RPMI8226 (cell line): ENCODE measurements at places on chromosomes 16 and 17.

GRCh38 chr17:67150826-67151225, 94.2 kb downstream of the HELZ start:
- DNase-seq, result no peak

GRCh38 chr16:81327011-81327410, 12.2 kb downstream of the GAN start:
- DNase-seq, result no peak

- DNase-seq, result no peak
Observed at GRCh38 chr16:61770301-61770700, 265.9 kb downstream of the CDH8 start.

- no peak for DNase-seq
Observed at GRCh38 chr17:6926667-6927066, 69.2 kb upstream of the ALOX12 start.

- DNase-seq, result no peak
Observed at GRCh38 chr17:78358538-78359320, 1.1 kb downstream of the SOCS3 start.
